ENCODE measurements at places on chromosomes 13 and 19.

- DNase-seq: no peak
These were observed 47.3 kb upstream of the C13orf42 start for GRCh38 chr13:51158365-51158764.

- no peak for DNase-seq
These were observed 498.2 kb downstream of the IRS2 start for GRCh38 chr13:109288151-109288709.

GRCh38 chr19:42250183-42250665 is 4.7 kb downstream of the ERF start:
- no peak for DNase-seq

GRCh38 chr19:33486936-33487811 is 34.4 kb downstream of the PEPD start:
- DNase-seq: no peak

GRCh38 chr19:13774217-13775191 is at the start of gene C19orf53:
C19orf53 (plus strand) TSS chr19:13774456; CDS start chr19:13774478, 22 bp downstream.
- DNase-seq: peak; percentile 73

DNA sequence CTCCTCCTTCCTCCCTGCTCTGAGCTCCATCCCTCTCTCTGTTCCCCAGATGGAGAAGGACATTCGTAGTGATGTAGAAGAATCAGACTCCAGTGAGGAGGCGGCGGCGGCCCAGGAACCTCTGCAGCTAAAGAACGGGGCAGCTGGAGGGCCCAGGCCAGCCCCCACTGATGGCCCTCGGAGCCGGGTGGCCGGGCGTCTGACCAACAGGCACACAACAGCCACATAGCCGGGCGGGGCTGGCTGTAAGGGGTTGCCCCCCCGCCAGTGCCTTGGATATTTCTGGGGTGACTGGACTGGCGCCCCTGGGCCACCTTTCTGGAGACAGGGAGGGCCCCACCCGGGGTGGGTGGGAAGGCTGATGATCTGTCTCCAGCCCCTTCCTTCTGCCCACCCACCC is 46.3 kb downstream of the CD320 start:
- no peak for DNase-seq

GRCh38 chr13:49693191-49693733 is 2.0 kb upstream of the EBPL start:
- no peak for DNase-seq

GRCh38 chr13:33191425-33192210 is 93.9 kb downstream of the STARD13 start:
- no peak for DNase-seq

- DNase-seq: no peak
These were observed 5.5 kb upstream of the POU4F1 start for GRCh38 chr13:78608688-78609463.

GRCh38 chr13:43728421-43728820 is 58.4 kb downstream of the ENOX1 start:
- DNase-seq: no peak

DNA sequence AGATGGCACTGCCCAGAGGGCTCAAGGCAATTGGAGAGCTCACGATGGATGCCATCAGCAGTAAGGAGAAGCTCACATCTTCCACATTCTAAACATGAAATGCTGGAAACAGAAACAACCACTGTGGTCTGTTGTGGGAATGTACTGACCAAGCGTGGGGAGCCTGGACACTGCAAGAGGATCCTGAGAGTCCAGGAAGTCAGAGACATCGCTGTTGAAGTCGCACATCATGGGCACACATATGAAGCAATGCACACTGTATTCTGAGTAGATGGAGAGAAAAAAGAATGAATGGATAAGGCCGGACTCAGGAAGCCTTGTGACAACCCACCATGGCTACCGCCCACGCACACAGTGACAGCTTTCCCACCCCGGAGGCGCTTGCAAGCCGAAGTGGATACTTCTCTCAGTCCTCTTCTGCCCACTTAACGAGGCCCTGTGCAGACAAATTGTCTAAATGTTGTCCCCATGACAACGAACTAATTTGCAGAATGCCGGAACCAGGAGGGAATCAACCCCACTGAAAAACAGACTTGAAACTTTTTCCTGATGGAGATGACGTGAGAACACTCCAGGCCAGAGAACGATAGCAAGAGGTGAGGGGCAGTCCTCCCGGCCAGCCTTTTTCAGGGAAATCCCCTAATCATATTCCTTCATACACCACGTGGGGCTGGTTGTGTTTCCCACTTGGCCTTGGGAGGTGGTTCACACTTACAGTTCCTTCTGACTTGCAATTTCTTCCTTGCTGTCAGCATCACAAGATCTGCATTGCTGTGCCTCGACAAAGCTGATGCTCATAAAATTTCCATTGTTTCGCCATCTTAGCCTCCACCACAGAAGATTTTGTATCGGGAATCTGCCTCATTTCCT is 109.6 kb upstream of the SERP2 start:
- DNase-seq: no peak

GRCh38 chr13:65964672-65965071 is 1265.5 kb downstream of the PCDH9 start:
- DNase-seq: no peak

DNA sequence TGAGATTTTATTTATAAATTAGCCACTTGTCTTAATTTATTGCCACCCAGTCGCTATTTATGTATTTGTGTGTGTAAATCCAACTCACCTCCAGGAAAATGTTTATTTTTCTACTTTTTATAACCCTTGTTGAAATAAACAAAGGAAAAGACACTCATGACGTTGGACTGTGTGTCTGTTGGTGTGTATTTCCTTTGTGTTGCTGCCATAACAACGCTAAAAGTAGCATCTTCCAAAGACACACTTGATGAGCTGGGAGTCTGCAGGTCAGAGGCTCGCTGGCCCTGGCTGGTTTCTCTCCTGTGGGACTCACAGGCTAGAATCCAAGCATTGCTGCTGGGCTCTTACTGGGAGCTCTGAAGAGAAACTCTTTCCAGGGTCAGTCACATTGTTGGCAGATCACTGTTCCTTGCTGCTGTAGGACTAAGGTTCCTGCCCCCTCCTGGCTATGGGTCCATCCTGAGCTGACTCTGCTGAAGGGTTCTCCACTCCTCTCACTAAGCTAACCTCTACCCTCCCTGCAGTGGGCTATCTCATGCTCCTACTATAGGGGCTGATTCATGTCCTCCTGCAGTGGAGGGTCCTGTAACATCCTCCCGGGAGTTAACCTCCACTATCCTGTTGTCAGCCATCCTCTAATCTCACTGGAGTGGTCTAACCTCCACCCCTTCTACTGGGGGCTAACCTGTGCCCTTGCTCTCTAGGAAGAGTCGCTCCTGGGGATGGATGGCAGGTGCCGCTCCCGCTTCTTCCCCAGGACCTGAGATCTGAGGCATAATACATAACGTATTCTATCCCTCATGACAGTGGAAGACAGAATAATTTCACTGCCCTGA is 2.1 kb downstream of the IFNL2 start:
- no peak for DNase-seq

Measured in BJ (cell line).